ENCODE measurements at places on chromosomes 12 and 14.

- DNase-seq = no peak
Measured at GRCh38 chr12:104579718-104580495, 123.2 kb downstream of the CHST11 start.

DNA sequence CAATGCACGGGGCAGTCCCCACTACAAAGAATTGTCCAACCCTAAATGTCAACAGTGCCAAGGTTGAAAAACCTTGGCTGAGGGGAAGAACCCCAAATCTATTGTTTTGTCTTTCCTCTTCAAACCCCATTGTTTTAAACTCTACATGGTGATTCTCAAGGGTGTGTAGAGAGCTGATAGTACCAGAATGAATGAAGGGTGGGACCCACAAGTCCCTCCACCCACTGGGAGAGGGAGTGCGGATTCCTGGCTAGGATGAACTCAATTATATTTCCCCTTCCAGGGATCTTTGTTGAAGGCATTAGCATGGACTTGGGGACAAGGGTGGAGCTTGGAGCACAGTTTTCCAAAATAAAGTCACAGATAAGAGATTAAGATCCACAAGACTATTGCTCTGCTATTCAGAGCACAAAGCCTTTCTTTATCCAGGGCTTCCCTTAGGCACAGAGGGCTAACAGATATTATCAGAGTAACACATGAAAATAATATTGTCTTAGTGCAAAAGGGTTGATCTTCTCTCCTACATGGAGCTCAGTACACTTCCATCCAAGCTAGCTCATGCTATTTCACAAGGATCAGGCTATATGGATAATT, 755.1 kb upstream of the TBX3 start:
- DNase-seq = no peak

GRCh38 chr12:46693034-46693433, 132.8 kb downstream of the SLC38A4 start:
- peak; percentile 16 for DNase-seq

- peak; percentile 31 for DNase-seq
Measured at GRCh38 chr12:27517546-27517945, 6.5 kb upstream of the PPFIBP1 start.

DNA sequence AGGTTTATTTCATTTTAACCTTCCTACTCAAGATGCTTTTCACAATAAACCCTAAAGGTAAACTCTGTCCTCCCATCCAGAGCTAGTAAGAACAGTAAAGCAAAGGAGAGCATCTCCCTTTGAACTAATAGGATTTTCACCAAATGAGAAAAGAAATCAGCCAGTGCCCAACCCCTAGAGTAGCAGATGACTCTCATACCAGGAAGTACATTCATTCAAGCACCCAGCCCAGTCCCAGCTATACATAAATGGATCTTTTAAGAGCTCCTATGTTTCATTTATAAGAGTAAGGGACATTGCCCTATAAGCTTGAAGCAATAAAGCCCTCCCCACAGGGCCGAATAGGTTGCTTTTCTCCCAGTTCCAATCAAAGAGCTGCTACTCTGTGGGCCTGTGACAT, 7.6 kb downstream of the BAZ2A start:
- no peak for DNase-seq

DNA sequence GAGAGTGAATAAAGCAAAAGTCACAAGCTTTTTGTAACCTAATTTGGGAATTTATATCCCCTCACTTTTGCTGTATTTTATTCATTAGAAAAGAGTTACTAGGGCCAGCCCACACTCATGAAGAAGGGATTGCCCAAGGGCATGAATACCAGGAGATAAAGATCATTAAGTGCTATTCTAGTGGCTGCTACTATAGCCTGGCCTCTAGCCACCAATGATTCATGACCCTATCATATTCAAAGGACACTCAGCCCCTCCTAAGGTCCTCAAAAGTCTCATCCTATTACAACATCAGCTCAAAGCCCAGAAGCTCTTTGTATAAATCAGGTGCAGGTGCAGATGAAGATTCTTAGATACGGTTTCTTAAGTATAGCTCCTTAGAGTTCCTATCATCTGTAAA, 518.1 kb downstream of the TRHDE start:
- DNase-seq = no peak

- DNase-seq = peak; percentile 92
Measured at GRCh38 chr12:25276199-25276937, 25.6 kb upstream of the KRAS start.

DNA sequence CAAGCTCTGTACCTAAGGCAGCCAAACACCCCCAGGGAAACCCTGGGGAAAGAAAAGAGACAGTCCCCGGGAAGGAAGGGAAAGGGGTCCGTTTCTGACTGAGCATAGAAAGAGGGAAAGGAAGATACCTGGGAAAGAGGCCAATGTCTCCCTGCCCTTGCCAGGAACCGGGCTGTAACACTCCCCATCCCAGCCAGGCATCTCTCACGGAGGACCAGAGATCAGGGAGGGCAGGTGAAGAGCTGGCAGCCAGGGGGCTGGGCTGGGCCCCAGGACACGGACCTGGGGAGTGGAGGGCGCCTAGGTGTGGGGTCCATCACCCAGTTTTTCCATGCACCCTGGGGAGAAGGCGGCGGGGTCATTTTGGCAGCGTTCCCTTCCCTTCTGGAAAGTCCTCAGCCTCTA, 18.9 kb upstream of the PLEKHH1 start:
- no peak for DNase-seq

DNA sequence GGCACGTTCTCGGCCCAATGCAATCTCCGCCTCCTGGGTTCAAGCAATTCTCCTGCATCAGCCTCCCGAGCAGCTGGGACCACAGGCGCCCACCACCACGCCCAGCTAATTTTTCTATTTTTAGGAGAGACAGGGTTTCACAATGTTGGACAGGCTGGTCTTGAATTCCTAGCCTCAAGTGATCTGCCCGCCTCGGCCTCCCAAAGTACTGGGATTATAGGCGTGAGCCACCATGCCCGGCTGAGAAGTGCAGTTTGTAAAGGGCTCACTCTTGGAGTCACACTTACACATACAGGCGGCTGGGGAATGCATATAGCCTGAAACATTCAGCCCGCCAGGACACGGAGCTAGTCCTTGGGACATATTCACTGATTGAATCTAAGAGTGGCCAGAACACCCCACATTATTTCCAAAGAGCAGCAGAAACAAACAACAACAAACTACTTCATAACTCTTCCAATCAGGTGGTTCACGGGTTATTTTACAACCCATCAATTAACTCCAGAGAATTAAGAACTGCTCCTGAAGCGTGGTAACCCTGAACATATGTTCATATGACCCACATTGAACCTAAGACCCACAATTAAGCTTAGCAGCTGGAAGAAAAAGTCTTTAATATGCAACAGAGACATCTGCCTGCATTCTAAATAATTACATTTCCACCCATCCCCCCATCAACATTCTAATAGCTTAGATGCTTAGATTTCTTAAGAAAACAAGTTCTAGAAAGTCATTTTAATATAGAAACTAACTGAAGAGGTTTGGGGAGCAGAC, 49.2 kb downstream of the SSH1 start:
- DNase-seq = no peak

DNA sequence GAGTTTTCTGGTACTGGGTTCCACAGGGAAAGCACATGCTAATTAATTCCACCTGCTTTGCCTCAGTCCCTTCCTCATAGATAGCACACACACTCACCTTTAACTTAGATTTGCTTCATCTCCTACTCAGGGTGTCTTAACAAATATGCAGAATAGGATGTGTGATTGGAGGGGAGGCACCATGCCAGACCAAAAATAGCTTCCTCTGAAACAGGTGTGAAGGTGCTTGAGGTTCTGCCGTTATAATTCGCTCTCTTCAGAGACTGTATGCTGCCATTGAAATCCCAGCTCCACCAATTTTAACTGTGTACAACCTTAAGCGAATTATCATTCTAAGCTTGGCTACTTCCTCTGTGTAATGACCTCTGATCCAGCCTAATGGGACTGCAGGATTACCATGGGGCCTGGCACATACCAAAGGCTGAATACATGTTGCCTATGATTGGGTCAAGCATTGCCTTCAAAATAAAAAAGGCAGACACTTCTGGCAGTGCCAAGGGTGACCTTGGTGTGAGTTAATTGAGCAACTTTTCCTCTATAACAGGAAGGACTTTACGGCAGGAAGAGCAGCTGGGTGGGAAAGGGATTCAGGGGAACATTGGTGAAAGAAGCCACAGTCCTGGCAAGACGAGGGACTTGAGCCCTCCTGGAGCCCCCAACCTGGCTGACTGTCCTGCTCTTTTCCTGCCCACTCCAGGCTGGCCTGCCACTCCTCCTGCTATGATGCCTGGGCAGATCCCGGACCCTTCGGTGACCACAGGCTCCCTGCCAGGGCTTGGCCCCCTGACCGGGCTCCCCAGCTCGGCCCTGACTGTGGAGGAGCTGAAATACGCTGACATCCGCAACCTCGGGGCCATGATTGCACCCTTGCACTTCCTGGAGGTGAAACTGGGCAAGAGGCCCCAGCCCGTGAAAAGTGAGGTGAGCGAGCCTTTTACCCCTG, 9.7 kb downstream of the JDP2 start:
- no peak for DNase-seq

GRCh38 chr12:7042842-7043241, 17.7 kb upstream of the C1S start:
- DNase-seq = peak; percentile 31

DNA sequence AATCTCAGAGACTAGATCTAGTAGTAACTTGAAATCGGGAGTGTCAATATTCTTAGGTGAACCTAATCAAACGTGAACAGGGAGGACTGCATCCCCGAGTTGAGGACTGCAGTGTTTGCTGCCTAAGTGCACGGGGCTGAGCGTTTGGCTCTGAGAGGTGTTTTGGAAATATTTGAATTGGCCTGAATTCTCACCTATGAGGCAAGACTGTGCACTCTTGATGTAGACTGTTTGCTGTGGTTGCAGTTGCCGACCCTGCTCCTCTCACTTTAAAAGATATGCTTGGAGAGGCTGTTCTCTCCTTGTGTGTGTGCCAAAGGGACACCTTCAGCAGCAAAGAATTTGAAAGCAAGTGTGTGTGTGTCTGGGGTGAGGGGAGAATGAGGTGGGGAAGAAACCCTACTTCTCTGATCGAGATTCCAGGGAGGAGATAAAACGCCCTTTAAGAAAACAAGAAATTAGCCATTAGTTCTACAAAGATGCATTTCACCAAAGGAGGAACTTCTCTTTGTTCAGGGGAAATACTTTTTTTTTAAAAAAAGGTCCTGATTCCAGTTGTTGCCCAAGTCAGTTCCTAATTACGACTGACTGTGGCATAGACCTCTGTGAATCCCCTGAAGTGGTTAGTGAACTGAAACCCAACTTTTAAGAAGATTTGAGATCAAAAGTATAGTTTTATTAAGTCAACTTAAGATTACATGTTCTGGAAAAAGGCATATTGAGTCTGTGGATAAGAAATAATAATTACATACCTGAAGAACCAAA, 106.6 kb downstream of the DYRK2 start:
- no peak for DNase-seq

GRCh38 chr12:94815958-94816357, 165.6 kb upstream of the TMCC3 start:
- DNase-seq = no peak

GRCh38 chr12:108146035-108146893, 17.2 kb downstream of the WSCD2 start:
- no peak for DNase-seq

- no peak for DNase-seq
Measured at GRCh38 chr12:92814584-92814983, 111.8 kb downstream of the PLEKHG7 start.

GRCh38 chr12:26309634-26310033, 114.3 kb downstream of the SSPN start:
- DNase-seq = no peak

- DNase-seq = no peak
Measured at GRCh38 chr14:36517242-36518030, 2.6 kb downstream of the NKX2-1 start.

- DNase-seq = no peak
Measured at GRCh38 chr14:44036248-44036647, 470.8 kb downstream of the FSCB start.

DNA sequence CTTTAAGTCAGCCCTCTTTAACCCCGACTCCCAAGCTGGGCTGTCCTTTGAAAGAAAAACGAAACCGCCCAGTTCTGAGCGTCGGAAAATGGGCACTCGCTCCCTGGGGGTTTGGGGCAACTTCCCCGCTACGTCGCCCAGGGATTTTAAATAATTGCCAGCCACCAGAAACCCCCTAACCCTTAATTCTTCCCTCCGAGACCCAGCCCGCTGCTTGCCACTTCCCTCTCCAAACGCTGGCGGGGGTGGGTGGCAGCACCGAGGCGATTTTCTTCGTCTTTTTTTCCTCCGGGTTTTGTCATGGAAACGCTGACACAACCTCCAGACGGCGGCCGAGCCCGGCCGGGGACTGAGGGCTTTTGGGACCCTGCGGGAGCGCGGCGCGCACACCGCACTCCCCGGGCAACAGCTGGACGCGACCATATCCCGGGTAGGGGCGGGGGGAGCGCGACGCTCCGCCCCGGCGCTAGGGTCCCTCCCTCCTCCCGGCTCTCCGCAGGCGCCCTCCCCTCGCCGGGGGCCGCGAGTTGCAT, at the start of gene CHST11:
TSS of gene CHST11 (plus strand) at position 532 of the 533 bp plus-strand sequence.
- DNase-seq = peak; percentile 82

DNA sequence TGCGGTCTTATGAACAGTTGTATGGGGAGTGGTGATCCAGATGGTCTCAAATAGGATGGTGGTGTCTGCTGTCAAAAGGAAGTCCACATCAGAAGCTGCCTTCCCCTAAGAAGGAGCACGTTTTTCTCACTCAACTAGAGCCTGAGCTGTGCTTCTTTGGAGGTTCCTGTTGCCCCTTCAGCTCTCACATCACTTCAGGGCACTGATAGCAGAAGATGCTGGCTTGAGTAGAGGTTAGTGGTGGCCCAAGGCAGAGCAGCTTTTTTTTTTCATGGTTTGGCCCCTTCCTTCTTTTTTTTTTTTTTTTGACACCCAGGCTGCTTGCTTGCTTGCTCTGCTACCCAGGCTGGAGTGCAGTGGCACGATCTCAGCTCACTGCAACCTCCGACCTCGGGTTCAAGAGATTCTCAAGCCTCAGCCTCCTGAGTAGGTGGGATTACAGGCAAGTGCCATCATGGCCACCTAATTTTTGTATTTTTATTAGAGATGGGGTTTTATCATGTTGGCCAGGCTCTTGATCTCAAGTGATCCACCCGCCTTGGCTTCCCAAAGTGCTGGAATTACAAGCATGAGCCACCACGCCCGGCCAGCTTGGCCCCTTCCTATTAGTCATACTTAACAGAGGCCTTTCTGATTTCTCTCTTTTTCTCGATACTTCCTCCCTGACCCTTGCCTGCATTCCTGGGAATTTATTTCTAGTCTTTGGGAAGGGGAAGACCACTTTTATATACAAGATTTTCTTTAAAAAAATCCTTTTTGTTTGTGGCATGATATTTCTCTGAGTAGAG, 31.6 kb downstream of the KLRD1 start:
- no peak for DNase-seq

- DNase-seq = no peak
Measured at GRCh38 chr12:56115329-56115728, 1.1 kb upstream of the RPL41 start.

GRCh38 chr12:52215587-52216031, 17.4 kb upstream of the KRT7 start:
- DNase-seq = no peak
